ENCODE measurements at places on chromosomes 3 and 15. TPM values are rescaled to one million over a fixed set of nuclear protein-coding genes. Genes with fewer than 3 reads are reported as not detected.

RARB gene
- 76.9 TPM for total RNA-seq

C3orf70 gene
- total RNA-seq, result 8.8 TPM

MASP1 gene
- 8.5 TPM for total RNA-seq

TMC3 gene
- total RNA-seq, result not detected

GRM7 gene
- total RNA-seq, result 3.3 TPM

EBLN2 gene
- total RNA-seq, result 12.1 TPM

NTRK3 gene
- 27.2 TPM for total RNA-seq
